ENCODE measurements at places on chromosomes 5 and 9.

DNA sequence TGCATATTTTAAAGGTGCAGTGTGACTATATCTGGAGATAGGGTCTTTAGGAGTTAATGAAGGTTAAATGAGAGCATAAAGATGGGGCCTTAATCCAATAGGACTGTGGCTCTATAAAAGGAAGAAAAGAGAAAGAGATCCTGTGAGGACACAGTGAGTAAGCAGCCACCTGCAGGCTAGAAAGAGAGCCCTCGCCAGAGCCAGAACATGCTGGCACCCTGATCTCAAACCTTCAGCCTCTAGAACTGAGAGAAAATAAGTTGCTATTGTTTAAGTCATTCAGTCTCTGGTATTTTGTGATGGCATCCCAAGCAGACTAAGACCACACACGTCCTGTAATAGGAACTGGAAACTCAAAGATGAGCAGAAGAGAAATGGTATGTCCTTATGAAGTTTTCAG lies 41.0 kb downstream of the RNF180 start:
- DNase-seq, result no peak

DNA sequence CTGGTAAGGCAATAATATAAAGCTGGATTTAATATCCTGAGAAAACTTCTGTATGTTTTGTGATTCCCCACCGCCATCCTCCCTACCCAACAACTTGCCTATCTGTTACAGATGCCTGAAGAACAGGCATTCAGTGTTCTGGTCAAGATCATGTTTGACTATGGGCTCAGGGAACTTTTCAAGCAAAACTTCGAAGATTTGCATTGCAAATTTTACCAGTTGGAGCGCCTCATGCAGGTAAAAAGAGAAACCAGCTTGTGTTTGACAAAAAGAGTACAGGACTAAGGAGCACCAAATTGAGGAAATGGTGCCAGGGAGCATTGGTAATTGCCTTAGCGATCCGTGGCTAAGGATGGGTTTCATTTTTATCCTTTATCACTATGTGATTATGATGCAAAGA lies 40.0 kb downstream of the GPR21 start:
- DNase-seq, result no peak

GRCh38 chr5:138352071-138352721 lies at the start of gene KDM3B:
Gene KDM3B (plus strand): TSS chr5:138352685. CDS start chr5:138352796, 111 bp downstream.
- DNase-seq, result peak; percentile 9

- no peak for DNase-seq
Measured at GRCh38 chr9:98927724-98928123, 16.0 kb upstream of the COL15A1 start.

GRCh38 chr5:172833686-172834414 lies at the start of gene ERGIC1:
Gene ERGIC1 (plus strand): TSS chr5:172834251. CDS start chr5:172834414, 163 bp downstream.
- DNase-seq, result no peak

- no peak for DNase-seq
Measured at GRCh38 chr9:86816366-86816765, 130.9 kb downstream of the GAS1 start.

GRCh38 chr5:119315516-119315949 lies 40.3 kb upstream of the TNFAIP8 start:
- no peak for DNase-seq

- DNase-seq, result no peak
Measured at GRCh38 chr5:107661038-107661649, 9.6 kb downstream of the EFNA5 start.

- DNase-seq, result no peak
Measured at GRCh38 chr5:123810253-123810652, 298.3 kb downstream of the CSNK1G3 start.

DNA sequence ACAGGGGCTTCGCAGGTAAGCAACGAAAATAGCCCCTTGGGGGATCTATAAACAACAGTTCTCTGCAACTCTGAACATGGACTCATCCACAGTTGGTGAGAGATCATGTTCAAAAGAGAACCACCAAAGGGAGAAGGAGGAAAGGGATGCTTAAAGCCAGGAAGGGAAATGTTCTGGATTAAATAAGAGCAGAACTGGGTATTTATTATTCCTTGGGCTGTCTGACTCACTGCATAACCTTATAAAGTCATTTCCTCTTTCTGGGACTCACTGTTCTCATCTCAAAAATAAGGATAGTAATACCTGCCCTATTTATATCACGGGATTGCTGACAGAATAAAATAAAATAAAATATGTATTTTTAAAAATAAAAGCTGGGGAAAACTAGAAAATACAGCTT lies 11.2 kb upstream of the MARCHF3 start:
- no peak for DNase-seq

DNA sequence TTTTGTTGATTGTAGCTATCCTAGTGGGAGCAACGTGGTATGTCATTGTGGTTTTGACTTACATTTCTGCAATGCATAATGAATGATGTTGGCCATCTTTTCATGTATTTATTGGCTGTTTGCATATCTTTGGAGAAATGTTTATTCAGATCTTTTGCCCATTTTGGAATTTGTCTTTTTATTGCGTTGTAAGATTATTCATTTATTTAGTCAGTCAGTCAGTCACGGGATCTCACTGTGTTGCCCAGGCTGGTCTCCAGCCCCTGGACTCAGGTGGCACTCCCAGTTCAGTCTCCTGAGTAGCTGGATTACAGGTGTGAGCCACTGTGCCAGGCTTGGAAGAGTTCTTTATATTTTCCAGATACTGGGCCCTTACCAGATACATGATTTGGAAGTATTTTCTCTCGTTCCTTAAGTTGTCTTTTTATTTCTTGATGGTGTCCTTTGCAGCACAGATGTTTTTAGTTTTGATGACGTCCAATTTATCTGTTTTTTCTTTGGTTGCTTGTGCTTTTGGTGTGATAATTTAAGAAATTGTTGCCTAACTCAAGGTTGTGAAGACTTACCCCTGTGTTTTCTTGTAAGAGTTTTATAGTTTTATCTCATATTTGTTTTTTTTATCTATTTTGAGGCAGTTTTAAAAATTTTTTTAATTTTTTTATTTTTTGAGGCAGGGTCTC lies 67.1 kb downstream of the EHMT1 start:
- DNase-seq, result no peak

- no peak for DNase-seq
Measured at GRCh38 chr9:110950041-110950645, 88.1 kb downstream of the LPAR1 start.

GRCh38 chr5:107668154-107669095 lies 2.3 kb downstream of the EFNA5 start:
- no peak for DNase-seq

DNA sequence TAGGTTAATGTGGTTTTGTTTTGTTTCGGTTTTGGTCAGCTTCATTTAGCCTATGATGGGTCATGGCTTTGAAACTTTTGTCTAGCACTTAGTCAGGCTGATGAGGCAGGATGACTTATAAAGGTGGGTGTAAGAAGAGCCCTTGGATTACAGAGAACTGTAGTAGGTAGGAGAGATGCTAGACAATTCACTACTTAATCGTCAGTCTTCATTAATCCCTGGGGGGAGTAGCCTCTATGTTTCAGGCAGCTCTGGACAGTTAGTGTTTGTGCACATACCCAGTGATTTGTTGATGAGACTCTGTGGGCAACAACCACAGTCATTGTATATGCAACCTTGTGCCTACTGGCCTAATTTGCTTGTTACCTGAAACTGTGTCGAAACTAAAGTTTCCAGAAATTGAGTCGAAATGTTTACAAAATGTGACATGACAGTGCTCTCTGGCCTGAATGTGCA lies 113.3 kb downstream of the MTREX start:
- DNase-seq, result no peak

- DNase-seq, result no peak
Measured at GRCh38 chr5:147554261-147554817, 44.5 kb upstream of the DPYSL3 start.

GRCh38 chr9:133340256-133340655 lies 4.3 kb upstream of the SURF6 start:
- DNase-seq, result no peak

DNA sequence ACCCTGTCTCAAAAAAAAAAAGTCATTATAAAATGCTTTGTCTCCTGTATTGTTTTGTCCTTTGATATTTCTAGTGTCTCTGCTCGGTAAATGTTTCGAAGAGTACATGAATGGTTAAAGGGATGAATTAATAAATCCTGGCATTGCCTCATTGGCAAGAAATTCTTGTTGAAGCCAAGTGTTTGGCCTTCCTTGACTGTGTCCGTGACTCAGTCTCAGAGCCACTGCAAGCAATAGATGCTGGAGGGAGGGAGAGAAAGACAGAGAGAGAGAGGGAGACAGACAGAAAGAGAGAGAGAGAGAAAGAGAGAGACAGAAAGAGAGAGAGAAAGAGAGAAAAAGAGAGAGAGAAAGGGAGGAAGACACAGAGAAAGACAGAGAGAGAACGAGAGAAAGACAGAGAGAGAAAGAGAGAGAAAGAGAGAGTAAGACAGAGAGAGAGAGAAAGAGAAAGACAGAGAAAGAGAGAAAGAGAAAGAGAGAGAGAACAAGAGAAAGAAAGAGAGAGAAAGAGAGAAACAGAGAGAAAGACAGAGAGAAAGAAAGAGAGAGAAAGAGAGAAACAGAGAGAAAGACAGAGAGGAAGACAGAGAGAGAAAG lies 72.5 kb upstream of the RXRA start:
- no peak for DNase-seq

DNA sequence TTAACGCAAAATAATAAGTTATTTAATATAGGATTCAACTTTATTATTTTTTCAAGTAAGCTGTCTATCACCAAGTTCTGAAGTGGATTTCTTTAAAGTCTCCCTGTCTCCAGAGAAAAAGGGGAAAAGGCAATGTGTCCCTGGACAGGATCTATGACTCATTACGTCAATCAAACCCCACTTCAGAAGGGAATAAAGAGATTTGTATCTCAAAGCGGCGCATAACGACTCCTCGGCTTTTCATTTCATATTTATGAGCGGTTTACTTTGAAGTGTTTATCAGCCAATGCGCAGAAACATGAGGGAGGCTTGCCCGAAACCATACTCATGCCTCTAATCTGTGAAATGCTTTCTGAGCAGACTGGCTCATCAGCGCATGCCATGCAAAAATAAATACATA lies 938.6 kb upstream of the WWC1 start:
- no peak for DNase-seq

- no peak for DNase-seq
Measured at GRCh38 chr9:136098210-136098609, 3.1 kb upstream of the NACC2 start.

DNA sequence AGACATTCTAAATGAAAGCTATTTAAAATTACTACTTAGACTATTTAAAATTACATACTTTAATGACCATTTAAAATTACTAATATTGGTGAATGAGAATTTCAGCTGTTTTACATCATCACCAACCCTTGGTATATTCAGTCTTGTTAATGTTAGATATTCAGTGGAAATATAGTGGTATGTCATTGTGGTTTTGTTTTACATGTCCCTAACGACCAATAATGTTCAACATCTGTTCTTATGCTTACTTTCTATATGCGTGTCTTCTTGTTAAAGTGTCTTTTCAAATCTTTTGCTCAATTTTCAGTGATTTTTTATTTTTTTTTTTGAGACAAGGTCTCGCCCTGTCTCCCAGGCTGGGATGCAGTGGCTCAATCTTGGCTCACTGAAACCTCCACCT lies 279.3 kb upstream of the TARS1 start:
- DNase-seq, result no peak

DNA sequence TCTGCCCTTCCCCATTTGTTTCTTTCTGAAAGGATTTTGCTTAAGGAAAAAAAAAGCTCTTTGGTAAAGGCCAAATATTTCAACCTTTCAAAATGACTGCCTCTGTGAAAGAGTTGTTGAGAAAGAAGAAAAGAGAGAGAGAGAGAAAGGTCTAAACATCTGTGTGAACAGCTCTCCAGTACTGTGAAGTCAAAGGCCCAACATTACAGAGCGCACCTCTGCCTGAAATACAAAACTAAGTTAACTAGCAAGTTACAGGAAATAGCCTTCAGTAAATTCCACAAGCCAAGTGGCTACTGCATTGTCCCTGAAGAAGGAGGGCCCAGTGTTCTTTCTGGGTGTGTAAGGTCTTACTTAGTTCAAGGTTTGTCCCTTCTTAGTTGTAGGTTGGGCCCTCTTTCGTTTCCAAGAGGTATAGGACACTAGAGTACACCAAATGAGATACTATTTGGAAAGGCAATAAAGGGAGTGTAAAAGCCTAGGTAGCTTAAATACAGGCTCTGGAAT lies 104.4 kb downstream of the THBS4 start:
- DNase-seq, result no peak
